Prostate gland (tissue), 2 donors: ENCODE measurements at places on chromosomes 13 and 19. TPM values are rescaled to one million over a fixed set of nuclear protein-coding genes. Genes with fewer than 3 reads are reported as not detected.

GRCh38 chr19:46840498-46840942 lies 10.1 kb downstream of the AP2S1 start:
- DNase-seq = no peak

DNA sequence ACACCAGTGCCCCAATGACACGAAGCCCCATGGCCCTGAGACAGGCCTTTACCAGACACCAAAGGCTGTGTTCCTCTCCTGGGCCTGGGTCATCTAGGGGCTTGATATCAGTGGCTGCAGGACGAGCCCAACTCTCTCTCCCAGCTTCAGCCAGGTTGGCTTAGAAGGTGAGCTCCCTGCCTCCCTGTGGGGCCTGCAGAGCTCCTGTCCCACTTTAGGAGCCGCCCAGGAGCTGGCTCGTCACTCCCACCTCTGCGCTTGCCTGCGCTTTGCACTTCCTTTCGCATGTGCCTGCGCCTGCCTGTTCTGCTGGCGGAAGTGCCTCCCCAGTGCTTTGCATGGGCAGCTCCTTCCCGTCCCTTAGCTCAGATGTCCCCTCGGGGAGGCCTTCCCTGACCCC lies 4.9 kb downstream of the CALM3 start:
- no peak for DNase-seq

DNA sequence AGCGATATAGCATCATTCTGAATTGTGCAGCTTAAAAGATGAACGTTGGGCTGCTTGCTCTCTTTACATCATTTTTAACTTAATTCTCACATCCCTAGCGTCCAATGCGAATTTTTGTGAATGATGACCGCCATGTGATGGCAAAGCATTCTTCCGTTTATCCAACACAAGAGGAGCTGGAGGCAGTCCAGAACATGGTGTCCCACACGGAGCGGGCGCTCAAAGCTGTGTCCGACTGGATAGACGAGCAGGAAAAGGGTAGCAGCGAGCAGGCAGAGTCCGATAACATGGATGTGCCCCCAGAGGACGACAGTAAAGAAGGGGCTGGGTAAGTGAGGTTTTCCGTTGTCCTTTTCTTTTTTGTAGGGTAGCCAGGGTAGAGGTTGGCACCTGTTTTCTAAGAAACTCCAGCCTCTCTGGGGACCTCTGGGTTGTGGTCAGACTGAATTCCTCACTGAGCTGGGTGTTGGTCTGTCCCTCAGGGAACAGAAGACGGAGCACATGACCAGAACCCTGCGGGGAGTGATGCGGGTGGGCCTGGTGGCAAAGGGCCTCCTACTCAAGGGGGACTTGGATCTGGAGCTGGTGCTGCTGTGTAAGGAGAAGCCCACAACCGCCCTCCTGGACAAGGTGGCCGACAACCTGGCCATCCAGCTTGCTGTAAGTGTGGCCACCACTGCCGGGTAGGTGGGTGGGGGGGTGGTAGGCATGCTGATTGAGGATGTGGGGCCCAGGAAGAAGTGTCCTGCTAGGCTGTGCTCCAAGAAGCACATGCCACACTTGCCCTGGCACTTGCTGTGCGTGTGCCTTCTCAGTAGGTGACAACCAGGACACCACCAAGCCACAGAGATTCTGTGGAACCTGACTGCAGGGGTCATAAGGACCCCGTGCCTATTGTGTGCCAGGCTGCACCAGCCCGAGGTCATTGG lies 17.0 kb downstream of the ILF3 start:
- DNase-seq = no peak

- DNase-seq = no peak
These were observed at the start of gene FSTL3 for GRCh38 chr19:676339-677105. Gene FSTL3 (plus strand): TSS chr19:676392. CDS start chr19:676424, 32 bp downstream.

GRCh38 chr13:51942189-51942588 lies 69.1 kb downstream of the ATP7B start:
- no peak for DNase-seq

DNA sequence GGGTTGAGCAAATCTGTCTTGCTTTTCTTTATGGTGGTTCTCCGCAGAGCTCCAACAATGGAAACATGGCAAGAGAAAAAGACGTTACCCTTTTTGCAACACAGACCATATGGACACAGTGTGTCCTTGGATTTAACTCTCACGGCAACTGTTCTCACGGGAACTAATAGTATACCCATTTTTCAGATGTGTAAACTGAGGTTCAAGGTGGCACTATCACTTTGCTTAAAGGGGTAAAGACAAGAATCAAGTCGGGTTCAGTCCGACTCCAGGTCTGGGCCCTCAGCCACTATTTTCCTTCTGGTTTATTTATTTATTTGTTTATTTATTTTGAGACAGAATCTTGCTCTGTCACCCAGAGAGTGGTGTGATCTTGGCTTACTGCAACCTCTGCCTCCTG lies 176.0 kb downstream of the CACNA1A start:
- DNase-seq = no peak

- no peak for DNase-seq
These were observed 45.5 kb downstream of the HSPH1 start for GRCh38 chr13:31116224-31116623.

The SMIM44 gene
- not detected for total RNA-seq

The GARIN5A gene
- total RNA-seq = 16.8 TPM

The CD177 gene
- 77.6 TPM for total RNA-seq

The ZNF792 gene
- total RNA-seq = 9.3 TPM
